Sigmoid colon (tissue), 7 donors: ENCODE measurements at places on chromosomes 1 and 21. TPM values are rescaled to one million over a fixed set of nuclear protein-coding genes. Genes with fewer than 3 reads are reported as not detected.
A peak's percentile ranks its signal among the peaks of the same experiment; 100 is the strongest.

The PLEKHN1 gene
- not detected for total RNA-seq

The TLR5 gene
- 3.9 TPM for total RNA-seq

The CD160 gene
- total RNA-seq = not detected

The PSEN2 gene
- 34.8 TPM for total RNA-seq

The XKR8 gene
- total RNA-seq = 5.4 TPM

The PKNOX1 gene
- 15.8 TPM for total RNA-seq

The PADI2 gene
- 0.33 TPM for total RNA-seq

The ITLN2 gene
- not detected for total RNA-seq

The DENND1B gene
- 12.2 TPM for total RNA-seq

The UBE2U gene
- not detected for total RNA-seq

The ESRRG gene
- 0.55 TPM for total RNA-seq

The NR1I3 gene
- total RNA-seq = not detected

The UMODL1 gene
- total RNA-seq = not detected

The DNM3 gene
- total RNA-seq = 13.3 TPM

The CCT3 gene
- total RNA-seq = 233 TPM

DNA sequence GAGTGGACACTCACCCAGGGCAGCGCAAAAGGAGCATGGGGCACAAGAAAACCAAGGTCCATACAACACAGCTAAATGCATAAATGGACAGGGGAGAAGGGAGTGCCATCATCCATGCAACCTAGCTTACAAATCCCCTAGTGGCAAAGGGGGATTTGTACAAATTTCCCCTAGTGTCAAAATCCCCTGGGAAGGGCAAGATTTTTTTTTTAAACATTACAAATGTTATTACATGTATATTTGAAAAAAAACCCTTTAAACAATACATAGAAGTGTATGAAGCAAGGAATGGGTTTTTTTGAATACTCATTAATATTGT is 89.6 kb upstream of the IVNS1ABP start:
- H3K36me3 ChIP-seq = no peaks in the 10 kb centered on the region
- no peaks in the 10 kb centered on the region for H3K4me1 ChIP-seq
- no peak overlapping the region for H3K4me3 ChIP-seq
- H3K27me3 ChIP-seq = no peaks in the 10 kb centered on the region
- no peak overlapping the region for H3K27ac ChIP-seq

GRCh38 chr1:183480971-183481441 is 8.7 kb downstream of the SMG7 start:
- no peak for DNase-seq
- H3K36me3 ChIP-seq = no peaks in the 10 kb centered on the region
- H3K4me3 ChIP-seq = no peak overlapping the region
- no peak overlapping the region for H3K27ac ChIP-seq

DNA sequence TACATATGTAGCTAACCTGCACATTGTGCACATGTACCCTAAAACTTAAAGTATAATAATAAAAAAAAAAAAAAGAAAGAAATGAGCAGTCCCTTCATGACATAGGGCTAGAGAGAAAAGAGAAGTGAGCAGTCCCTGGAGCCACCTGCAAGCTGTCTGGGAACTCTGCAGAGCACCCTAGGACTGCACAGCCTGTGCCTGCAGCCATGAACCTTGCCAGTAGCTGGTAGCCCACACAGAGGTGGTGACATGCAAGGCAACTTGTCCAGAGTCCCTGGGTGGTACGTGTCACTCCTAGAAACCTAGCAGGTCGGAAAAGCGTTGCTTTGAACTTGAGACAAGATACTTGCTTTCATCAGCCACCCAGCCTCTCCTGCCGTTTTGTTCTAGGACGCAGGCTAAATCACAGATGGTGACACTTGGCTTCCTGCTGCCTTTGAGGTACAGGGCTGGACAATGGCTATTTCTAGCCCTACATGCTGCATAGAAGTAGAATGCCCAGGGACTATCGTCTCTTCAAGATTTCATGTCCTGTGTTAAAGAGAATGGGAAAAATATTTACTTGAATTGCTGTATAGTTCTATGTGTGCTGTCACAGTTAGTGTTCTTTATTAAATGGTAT is 260.9 kb downstream of the LTN1 start:
- no peak overlapping the region for H3K27ac ChIP-seq
- DNase-seq = no peak
- no peaks in the 10 kb centered on the region for H3K36me3 ChIP-seq
- no peaks in the 10 kb centered on the region for H3K4me1 ChIP-seq

GRCh38 chr1:237316352-237316751 is 274.4 kb downstream of the RYR2 start:
- no peaks in the 10 kb centered on the region for H3K27me3 ChIP-seq
- DNase-seq = no peak
- H3K36me3 ChIP-seq = no peaks in the 10 kb centered on the region
- no peak overlapping the region for H3K4me3 ChIP-seq

DNA sequence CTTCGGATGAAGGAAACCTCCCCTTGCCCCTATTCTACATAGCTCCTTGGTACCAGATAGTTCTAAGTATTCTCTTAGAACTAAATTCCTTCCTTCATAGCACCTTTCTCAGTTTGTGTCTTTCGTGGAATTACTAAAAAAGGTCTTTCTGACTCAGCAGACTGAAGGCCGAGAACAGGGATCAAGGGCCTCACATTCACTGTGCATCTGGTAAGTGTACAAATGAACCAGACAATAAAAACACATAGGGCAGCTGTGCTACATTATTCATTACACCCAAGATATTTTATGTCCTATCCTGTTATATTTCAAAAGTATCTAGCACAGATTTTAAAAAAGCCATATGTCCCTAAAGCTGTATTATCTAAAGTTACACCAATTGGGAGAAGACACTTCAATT is 62.9 kb upstream of the HP1BP3 start:
- H3K4me1 ChIP-seq = no peaks in the 10 kb centered on the region
- no peak overlapping the region for H3K4me3 ChIP-seq
- H3K36me3 ChIP-seq = peaks cover 2% of the 10 kb centered on the region
- no peak overlapping the region for H3K27ac ChIP-seq

GRCh38 chr1:16143566-16144324 is 12.1 kb downstream of the EPHA2 start:
- DNase-seq = no peak
- H3K27ac ChIP-seq = peak overlapping the region; percentile 72
- no peak overlapping the region for H3K4me3 ChIP-seq
- no peaks in the 10 kb centered on the region for H3K27me3 ChIP-seq
- H3K4me1 ChIP-seq = peaks cover 55% of the 10 kb centered on the region
- H3K36me3 ChIP-seq = peaks cover 3% of the 10 kb centered on the region

DNA sequence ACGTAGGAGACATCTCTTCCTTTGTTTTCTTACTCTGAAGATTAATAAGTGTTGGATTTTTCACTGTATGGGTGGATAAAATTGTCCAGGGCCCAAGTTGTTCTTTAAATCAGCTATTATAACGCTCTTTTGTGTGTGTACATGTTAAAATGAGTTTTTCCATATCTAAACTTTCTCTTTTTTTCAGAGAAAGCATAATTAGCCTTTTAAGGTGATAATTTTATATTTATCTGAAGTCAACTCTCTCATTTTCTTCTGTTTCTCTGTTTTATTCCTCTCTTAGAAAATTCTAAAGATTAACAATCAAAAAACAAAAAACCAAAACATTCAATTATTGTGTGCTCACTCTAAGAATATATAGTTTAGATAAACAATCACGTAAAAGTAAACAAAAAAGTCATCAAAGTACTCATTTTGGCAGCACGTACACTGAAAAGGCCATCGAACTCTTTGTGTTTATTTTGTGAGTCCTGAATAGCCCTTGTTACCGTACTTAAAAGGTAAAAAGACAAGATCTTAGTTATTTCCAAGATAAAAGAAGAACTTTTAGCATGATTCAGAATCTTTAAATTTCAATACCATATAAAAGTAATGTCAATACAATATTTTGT is 7.2 kb upstream of the CDC73 start:
- H3K4me3 ChIP-seq = no peak overlapping the region
- no peaks in the 10 kb centered on the region for H3K27me3 ChIP-seq
- H3K27ac ChIP-seq = no peak overlapping the region
- DNase-seq = no peak
- peaks cover 19% of the 10 kb centered on the region for H3K4me1 ChIP-seq

GRCh38 chr1:222167111-222167510 is 380.8 kb downstream of the HHIPL2 start:
- H3K4me3 ChIP-seq = no peak overlapping the region
- H3K27ac ChIP-seq = no peak overlapping the region
- no peaks in the 10 kb centered on the region for H3K4me1 ChIP-seq
- DNase-seq = no peak

DNA sequence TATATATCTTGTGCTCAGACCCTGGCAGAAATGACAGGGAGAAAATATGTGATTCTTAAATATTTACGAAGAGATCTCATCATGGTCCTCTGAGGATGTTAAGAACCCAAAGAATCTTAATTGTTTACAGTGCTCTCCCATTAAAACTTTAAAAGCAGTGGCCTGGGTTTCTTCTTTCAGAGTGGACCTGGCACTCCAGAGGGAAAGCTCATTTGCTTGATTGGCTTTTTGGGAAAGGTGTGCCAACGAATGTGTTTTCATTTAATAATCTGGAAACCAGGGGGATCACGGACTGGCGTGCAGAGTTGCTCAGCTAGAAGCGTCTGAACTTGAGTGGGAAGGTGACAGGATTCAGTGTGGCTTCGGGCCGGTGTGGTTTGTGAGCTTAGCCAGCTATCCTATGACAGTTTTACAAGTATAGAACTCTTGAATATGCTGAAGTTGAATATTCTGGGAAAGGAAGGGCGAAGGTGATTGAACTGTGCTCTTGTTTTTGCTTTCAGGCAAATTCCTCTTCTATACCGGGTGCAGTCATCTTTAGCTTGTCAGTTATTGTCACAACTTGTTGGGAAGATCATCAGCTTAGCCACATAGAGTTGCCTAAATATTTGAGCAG is 154.8 kb downstream of the C1orf21 start:
- no peaks in the 10 kb centered on the region for H3K27me3 ChIP-seq
- H3K4me3 ChIP-seq = no peak overlapping the region
- peak; percentile 78 for DNase-seq
- H3K27ac ChIP-seq = peak overlapping the region; percentile 59
- peaks cover 20% of the 10 kb centered on the region for H3K4me1 ChIP-seq
- H3K36me3 ChIP-seq = no peaks in the 10 kb centered on the region

DNA sequence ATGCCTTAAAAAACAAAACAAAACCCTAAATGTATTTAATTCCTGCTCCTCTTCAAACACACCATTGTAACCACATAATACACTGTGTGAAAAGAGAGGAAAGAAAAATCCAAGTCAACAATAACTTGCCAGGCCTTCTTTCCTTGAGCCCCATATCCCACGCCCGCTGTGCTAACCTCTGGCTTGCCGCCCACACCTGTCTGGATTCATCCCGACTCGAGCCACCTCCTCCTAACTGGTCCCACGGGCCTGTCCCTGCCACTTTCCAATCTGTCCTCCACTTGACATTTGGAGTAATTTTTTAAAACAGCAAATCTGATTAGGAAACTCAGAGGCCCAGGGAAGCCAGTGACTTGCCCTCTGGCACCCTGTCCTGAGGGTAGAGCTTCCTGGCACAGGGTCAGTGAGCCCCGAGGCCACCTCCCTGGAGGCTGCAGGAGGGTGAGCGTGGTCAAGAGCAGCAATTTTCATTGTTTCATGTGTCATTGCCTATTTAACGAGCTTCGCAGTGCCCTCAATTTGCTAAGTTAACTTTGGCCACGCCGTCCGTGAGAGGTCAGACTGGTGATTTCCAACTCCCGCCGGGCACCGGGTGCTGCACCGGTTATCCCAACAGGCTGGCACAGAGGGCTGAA is 54.1 kb downstream of the B3GALT5 start:
- no peak overlapping the region for H3K27ac ChIP-seq
- H3K4me1 ChIP-seq = peaks cover 6% of the 10 kb centered on the region
- H3K4me3 ChIP-seq = no peak overlapping the region

GRCh38 chr1:156476501-156477298 is 23.9 kb downstream of the MEF2D start:
- peaks cover 82% of the 10 kb centered on the region for H3K4me1 ChIP-seq
- no peaks in the 10 kb centered on the region for H3K27me3 ChIP-seq
- DNase-seq = peak; percentile 88
- peaks cover 79% of the 10 kb centered on the region for H3K36me3 ChIP-seq
- H3K4me3 ChIP-seq = no peak overlapping the region

DNA sequence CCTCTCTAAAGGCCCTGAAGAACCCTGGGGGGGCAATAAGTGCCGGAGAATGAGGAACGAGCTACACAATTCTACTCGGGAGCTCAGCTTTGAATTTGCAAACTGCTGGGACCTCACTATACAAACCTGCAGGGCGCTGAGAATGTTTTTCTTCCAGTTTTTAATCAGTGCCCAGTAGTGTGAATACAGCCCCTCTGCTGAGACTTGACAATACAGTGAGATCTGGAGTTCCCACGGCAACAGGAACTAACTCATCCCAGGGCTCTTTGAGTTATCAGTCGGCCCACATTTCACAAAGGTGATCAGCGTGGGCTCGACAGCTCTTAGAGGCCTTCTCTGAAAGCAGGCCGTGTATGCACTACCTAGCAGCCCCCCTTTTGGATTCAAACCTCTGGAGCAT is 41.7 kb downstream of the TMEM53 start:
- peaks cover 59% of the 10 kb centered on the region for H3K4me1 ChIP-seq
- peak overlapping the region; percentile 94 for H3K27ac ChIP-seq
- H3K27me3 ChIP-seq = no peaks in the 10 kb centered on the region
- no peak for DNase-seq

DNA sequence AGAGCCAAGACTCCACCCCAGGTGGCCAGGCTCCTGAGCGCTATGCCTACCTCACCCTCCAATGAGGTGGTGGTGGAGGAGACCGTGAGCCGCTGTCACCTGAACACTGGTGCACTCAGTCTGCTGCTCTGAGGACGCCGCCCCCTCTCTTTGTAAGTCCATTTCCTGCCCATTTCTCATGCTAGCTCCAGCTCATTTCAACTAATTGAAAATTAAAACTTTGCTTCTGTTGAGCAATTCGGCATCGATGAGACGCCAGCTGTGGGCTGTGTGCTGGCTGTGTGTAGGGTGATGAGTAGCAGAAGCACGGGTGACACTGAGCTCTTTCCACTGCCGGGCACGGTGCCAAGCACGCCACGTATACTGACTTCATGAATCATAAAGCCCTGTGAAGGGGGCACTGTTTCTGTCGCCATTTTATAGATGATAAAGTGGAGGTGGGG is 11.2 kb downstream of the TNFRSF1B start:
- peak; percentile 91 for DNase-seq
- no peak overlapping the region for H3K4me3 ChIP-seq
- no peaks in the 10 kb centered on the region for H3K4me1 ChIP-seq
- H3K27me3 ChIP-seq = no peaks in the 10 kb centered on the region
- H3K36me3 ChIP-seq = no peaks in the 10 kb centered on the region
- peak overlapping the region; percentile 63 for H3K27ac ChIP-seq

DNA sequence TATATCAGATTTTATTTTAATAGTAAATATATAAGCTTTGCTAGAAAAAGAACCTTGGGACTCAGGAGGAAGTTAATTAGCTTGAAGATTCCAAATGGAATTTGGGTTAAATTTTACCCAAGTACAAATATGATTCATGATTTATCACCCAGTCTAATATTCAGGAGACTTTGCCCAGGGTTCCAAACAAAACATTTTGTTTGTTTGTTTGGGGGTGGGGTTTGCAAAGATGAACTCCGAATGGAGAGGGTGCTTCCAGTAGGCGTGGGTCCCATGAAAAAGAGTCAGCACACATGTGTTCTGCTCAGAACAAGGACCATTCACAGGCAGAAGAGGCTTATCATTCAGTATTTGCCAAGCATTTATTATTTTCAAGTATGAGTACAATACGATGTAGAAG is 23.5 kb downstream of the KCNT2 start:
- no peaks in the 10 kb centered on the region for H3K4me1 ChIP-seq
- H3K27ac ChIP-seq = no peak overlapping the region
- no peak overlapping the region for H3K4me3 ChIP-seq
- no peaks in the 10 kb centered on the region for H3K36me3 ChIP-seq

GRCh38 chr1:245599371-245600174 is 444.8 kb downstream of the KIF26B start:
- H3K27ac ChIP-seq = no peak overlapping the region
- H3K4me1 ChIP-seq = peaks cover 12% of the 10 kb centered on the region
- H3K4me3 ChIP-seq = no peak overlapping the region
